ENCODE measurements at places on chromosomes 2 and 18.

DNA sequence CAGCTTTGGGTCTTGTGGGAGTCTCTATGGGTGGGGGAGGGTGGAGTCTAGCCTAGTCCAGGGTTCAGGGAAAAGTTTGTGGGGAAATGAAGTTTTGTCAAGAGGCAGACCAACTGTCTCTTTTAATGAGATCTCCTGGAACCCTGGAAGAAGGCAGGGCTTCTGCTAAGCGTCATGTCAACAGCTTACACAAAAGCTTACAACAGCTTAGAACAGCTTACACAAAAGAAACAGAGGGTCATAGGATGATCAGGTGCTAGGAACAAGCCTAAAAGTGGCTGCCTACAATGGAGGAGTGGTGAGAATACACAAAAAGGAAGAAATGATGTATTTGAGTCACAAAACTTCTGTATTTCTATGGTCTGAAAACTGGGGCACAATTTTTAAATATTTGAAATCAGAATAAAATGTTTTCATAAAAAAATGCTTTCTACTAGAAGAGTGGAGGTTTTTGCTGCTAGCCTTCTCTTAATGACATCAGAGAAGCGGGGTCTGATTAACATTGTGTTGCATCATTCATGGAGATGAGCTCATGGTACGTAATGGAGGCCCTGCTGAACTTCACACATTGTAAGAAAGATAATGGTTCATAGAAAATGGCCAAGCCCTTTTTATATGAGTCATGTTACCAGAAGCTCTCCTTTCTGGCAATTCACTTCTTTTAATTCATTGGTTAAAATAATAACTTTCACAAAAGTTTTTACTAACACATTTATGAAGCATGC, 351.0 kb downstream of the PIK3C3 start:
- DNase-seq = no peak

DNA sequence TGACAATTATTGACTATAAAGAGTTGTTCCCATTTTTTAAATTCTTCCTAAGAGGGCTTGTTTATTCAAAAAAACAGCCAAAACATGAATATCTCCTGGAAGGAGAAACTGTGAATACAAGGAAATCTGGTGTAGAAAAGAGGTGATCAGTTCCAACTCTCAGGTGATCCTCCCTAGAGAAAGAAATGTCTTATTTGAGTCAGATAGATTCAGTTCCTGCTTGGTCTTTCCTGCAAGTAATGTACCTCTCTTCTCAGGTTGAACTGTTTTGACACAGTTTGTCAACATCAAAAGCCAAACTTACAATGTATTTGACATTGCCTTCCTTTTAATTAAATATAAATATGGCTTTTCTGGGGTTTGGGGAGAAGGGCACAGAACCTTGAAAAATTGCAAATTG, 567.4 kb downstream of the ARHGAP15 start:
- no peak for DNase-seq

DNA sequence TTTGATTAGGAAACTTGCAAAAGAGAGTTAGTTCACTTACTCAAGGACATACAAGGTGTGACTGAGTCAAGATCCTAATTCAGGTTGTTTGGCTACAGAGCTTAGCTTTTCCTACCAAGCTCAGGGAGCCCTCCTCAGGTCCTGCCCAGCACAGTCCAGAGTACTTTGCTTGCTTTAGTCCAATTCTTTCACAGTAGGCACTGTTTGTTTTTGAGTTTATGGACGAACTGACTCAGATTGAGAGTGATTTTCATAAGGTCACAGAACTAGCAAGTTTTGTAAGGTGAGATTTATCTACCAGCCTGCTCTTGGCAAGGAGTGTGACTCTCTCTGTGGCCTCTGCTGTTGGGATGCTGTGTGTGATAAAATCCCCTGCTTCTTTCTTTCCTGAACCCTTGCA, 310.5 kb downstream of the PTPRM start:
- no peak for DNase-seq

GRCh38 chr2:114821055-114821454, 378.6 kb downstream of the DPP10 start:
- DNase-seq = no peak

DNA sequence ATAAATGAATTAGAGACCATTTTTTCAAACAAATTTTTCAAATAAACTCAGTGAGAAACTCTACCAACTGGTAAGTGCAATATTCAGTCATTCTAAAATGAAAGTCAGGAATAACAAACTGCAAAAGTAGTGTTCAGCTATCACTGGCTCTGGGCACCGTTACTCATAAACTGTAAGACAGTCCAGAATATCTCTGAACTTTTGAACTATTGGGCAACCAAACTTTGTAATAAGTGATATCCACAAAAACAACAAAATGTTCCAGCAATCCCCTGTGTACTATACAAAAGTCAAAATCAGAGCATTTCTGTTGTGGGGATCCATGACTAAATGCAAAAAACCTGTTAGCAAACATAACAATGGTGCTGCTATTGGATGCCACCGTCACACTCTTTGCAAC, 56.3 kb downstream of the SLC25A12 start:
- no peak for DNase-seq

DNA sequence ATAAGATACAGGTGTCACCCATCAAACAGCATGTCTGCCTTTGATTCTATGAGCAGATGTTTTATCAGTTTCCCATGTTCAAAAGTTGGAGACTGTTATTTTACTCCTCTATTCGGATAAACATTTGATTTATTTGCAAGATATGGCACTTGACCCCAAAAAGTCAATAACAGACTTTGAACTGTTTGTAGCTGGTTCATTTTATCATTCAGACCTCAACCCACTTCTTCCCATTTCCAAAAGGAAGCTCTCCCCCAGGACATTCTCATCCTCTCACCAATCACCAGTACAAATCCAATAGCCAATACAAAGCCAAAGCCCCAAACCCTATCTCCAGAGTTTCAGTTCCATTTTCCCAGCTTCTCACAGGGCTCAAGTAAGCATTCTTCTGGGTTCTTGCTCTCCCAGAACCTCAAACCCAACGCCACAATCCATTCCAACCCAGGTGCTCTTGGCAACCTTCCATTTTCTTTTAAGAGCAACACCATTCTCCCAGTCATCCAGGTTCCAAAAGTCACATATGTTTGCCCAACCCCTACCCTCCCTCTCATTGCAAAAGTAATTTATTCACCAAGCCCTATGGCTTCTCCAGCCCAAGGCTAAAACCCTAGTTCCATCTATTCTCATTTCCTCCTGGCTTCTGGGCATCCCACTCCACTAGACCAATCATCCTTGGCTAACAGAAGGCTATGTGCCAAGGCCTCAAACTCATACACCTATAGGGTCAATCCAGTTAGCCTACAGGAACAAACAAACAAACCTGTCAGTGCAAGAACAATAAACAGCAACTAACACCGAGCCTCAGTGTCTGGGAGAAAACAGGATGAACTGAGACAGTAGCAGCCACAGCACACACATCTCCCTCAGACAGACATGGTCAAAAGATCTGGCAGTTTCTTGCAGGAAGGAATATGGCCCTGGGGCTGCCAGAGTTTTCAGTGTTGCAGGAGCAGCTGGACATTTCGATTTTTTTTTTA, 9.2 kb downstream of the ACVR1 start:
- DNase-seq = no peak

DNA sequence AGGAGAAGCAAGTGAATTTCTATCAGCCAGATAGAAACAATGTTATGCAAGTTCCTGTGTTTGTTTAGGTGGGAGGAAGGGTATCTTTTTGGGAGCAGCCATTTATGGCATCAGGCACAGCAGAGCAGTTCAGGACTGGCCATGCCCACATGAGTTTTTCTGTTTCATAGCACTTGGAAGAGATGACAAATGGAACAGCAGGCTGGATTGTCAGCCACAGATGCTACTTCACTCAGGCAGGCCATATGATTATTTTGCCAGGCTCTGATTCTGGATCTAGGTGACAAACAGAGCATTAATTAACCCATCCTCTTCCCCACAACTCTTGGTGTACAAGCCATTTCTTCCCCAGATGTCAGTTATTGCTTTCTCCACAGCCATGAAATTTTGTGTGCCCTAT, 63.8 kb downstream of the GALNT13 start:
- DNase-seq = no peak

DNA sequence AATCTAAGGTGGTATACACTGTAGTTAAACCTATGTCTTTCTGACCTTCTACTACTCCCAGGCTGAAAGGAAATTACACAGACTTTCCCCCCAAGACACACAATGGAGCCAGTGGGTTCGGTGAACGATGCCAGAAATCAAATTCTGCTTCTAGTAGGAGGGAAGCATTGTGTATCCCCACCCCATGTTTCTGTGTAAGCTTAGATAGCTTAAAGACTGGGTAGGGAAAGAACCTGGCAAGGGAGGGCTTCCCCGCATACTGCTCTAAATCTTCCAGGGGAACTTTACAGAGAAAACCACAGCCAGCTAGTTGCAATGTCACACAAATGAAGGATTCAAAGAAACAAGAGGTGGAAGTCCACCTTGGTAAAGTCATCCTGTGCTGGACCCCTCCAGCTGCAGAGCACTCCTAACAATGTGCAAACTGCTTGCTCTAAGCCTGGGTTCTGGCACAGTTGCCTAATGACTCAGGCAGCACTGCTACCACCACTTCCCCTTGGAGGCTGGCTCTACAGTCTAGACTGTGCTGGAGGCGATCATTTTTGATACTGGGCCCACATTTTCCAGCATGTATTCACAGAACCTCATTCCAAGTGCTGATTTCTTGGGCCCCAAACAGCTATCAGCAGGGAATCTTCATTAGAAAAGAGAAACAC, 47.5 kb downstream of the TRIB2 start:
- no peak for DNase-seq

DNA sequence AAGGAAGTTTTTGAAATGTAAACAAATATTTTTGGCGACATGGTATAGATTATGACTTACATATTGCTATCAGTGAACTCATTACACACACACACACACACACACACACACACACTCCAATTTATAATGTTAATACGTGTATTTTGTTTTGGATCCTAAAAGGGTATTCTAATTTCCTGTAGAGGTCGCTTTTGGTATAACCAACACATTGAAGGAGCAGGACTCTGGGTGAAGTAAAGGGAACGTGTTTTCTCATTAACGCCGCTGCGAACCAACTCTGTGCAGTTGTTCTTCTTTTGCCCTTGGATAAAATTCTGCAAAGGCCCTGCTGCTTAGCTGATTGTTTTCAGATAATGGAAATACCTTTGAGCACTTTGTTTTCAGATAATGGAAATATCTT, 190.4 kb downstream of the PMAIP1 start:
- no peak for DNase-seq

DNA sequence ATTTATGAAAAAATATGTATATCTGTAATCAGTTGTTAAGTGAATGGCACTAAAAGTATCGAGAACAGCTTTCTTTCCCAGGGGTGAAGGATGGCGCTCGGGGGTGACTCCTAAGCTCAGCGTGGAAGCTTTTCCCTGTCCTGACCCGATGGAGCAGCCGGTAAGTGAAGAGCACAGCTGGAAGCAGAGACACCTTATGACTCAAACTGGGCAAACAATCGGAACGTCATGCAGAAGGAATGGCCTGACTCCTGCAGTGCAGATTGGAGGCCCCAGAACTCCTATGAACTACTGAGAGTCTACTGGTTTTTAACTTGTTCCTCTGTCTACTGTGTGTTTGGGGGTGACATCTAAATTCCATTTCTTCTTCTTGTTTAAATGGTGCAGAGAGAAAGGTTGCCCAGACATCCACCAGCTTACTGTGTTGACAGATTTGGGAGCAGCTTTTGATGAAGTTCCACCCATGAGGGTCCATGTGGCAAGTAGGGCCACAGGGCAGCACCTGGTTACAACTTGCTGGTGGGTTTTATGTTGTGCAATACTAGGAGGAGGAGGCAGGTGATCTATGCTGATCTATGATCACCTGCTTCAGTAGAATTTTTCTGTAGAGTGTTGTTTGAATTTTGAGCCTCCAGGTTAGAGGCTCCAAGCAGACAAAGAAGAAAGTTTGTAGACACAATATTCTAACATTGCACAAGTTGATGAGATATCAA, 52.8 kb upstream of the TMEM182 start:
- DNase-seq = no peak

DNA sequence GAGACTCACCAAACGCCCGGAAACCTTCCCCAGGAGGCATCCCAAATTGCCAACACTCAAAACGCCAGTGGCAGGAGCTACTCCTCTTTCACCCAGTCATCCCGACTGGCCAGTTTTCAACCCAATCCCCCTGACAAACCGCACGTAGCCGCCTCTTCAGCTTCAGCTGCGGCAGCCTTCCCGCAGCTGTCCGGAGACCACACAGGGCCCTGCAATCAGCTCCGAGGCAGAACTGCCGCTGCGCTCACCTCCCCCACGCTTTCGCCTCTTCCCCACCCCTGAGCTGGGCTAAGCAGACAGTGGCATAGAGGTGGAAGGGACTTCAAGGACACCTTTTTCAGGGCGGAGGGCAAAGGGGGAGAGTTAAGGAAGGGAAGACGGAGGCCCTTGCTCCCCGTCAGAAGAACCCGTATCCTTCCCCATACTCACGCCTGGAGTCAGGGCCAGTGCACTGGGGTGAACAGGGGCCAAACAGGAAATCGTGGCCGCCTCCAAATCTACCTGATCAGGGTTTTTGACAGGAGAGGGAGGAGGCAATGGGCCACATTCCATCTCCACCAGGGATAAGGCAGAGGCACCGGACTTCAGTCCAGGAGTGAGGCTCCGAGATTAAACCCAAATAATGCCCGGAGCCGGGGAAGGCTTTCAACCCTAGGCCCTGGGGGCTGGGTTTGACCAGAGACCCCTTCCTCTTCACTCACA, 16.9 kb downstream of the CYP26B1 start:
- no peak for DNase-seq

DNA sequence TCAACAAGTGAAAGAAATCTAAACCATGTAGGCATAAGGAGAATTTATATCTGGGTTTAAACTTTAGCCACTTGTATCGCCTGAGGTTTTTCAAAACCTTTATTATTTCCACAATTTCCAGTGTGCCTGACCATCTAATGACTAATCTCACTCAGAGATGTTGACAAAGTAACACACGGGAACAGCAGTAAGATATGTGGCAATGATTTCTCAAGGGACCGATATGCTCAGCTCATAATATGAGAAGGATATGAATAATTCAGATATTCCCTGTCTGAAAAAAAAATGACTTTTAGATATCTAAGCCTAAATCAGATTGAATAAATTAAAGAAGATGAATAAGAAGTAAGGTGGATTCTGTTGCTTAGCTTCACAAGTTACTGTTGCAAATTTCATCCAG, 43.5 kb downstream of the TMEM163 start:
- no peak for DNase-seq

GRCh38 chr2:12603781-12604295, 112.9 kb upstream of the TRIB2 start:
- DNase-seq = no peak

GRCh38 chr18:79515944-79516351, 120.2 kb downstream of the NFATC1 start:
- no peak for DNase-seq

DNA sequence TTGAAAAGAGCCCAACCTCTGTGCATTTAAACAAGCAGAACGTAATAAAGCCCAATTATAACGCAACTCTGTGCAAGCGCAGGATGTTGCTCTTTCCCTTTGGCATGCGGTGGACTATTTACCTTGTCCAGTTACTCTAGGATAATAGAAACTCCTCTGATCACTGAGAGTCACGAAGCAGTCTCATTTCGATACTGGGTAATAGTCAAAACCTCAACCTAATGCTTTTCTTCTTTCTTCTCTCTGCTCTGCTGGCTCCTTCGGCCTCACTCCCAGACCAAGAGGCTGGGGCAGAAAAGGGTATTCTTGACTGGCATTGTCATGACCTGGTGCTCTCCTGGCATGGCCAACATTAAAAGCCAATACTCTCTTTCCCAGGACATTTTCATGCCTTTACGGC, 89.7 kb upstream of the GCFC2 start:
- no peak for DNase-seq
